NCI-H82 (cell line): ENCODE measurements at places on chromosomes 3 and 15.

GRCh38 chr3:53551324-53551723, 56.9 kb downstream of the CACNA1D start:
- DNase-seq = no peak

DNA sequence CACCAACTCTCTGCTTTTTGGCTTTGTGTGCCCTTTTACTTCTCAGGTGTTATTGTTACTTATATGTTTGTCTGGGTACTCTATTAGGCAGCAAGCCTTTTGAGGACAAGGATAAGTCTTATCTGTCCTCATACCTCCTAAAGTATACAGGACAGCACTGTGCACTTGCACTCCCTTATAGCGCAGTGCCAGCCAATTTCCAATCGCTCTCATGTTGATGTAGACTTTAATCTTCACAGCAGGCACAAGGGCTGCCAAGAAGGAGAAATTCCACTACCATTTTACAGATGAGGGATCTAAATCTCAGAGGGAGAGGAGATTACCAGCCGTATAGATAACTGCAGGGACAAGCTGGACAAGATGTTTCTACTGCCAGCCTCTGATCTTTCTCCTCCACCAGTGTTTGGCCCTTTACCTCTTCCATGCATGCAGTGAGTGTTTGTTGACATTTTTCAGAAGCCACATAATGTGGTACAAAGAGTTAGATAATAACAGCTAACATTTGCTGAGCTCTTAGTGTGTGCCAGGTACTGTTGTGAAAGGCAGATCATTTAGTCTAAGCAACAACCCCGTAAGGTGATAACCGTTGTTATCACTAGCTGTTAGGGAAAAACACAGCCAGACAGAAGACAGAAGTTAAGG, 30.1 kb downstream of the SST start:
- DNase-seq = no peak

DNA sequence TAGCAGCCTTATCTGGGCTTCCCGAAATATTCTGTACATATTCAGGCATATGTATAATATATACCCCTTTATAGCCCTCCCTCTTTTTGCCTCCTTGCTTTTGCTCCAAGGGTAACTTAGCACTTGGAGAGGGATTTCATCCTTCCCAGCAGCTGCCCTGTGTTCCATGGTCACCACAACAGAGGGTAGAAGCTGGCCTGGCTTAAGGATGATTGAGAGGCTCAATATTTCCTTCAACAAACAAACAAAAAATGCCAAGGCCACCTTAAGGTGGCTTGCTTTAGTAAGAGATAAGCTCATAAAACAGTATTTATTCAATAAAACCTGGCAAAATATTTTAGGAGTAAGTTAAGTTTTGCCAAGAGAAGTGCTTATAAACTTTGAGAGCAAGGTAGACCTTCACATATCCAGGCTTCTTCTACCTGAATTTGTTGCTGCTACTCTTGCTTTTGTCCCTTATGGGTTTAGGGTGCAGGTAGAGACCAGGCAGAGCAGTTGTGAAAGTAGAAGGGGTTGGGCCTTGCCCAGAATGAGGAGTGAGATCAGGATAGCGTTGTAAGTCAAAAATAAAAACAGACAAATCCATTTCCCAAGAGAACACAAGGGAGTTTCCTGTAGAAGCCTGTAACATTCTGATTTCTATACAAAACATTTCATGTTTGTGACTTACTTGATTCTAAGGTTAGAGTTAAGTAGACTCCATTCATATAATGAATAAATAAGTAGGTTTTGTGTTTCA, 52.7 kb upstream of the ATOSA start:
- DNase-seq = no peak

DNA sequence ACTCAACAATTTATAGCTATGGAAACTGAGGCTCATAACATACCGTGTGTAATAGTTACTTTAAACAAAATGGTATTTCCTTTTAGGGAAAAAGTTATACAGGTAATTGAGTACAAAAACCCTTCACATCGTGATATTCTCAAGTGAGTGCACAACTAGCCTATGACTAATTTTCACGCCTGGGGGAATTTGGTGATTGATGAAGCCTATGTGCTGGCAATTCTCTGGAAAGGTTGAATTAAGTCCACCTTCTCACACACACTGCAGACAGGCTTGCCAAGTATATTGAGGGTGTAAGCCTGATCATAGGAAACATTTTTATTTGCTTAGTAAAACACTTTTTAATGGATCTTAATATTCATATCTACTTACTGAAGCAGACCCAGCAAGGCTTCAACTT, 41.3 kb upstream of the ROBO2 start:
- DNase-seq = no peak

DNA sequence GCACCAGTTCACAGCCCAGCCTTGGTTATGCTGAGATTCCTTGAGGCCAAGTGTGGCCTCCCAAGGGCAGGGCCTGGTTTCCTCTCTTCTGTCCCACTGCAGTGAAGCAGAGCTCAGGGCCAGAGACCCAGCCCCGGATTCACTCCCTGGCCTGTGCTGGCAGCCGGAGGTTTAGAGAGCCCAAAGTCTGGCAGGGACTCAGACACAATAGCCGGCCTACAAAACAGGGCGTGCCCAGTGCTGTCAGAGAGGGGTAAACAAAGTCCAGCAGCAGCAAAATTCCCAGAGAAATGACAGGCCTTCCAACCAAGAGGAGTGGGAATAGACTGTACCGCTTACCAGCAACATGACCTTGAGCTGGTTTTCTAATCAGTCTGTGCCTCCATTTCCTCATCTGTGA, 14.0 kb downstream of the VIPR1 start:
- no peak for DNase-seq

DNA sequence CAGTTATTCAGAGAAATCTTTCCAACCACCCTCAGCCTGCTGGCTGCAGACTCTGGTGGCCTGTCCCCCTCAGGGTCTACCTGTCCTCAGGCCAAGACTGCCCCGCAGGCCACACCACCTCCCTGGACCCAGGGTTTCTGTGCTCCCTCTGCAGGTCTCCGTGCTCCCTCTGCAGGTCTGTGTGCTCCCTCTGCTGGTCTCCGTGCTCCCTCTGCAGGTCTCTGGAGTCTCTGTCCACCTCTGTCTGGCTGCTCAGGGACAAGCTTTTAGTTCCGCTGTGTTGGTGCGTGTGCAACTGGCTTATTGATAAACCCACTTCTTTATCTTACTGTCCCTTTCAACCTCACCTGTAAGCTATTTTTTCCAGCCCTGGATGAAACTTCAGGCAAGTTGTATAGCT, 30.1 kb downstream of the BDH1 start:
- no peak for DNase-seq

- no peak for DNase-seq
Measured at GRCh38 chr3:72460205-72461174, 387.8 kb downstream of the SHQ1 start.

GRCh38 chr3:22176911-22177310, 425.9 kb upstream of the ZNF385D start:
- no peak for DNase-seq

- DNase-seq = peak; percentile 66
Measured at GRCh38 chr3:30779686-30780287, 114.7 kb downstream of the GADL1 start.
